GM12878 (cell line): ENCODE measurements at places on chromosomes 1 and 21.

DNA sequence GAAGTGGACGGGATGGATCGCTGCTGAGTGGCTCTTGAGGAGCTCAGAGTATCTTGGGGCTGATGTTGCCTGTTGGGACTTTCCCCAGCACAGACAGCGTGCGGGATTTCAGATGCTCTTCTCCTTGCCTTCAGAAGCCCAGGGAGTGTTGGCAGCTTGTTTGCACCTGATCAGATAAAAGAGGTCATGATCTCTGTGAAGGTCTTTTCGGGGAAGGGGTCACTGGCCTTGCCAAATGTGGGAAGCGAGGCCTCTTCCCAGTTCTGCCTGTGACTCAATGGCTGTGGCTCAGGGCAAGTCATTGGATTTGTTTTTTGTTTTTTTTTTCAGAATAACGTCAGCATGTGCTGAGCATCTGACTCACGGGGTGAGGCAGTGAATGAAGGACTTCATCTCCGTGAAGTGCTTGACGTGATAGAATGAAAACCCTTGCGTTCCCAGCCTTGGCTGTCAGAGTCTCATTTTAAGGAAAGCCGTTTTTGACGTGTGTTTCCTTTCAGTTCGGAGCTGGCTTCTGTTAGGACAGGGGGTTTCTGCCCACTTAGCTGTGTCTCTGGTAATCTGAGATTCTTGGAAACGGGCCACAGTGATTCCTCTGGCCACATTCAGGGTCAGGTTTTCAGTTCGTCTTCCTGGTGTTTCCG lies 46.7 kb downstream of the GALNT2 start:
- DNase-seq, result no peak

DNA sequence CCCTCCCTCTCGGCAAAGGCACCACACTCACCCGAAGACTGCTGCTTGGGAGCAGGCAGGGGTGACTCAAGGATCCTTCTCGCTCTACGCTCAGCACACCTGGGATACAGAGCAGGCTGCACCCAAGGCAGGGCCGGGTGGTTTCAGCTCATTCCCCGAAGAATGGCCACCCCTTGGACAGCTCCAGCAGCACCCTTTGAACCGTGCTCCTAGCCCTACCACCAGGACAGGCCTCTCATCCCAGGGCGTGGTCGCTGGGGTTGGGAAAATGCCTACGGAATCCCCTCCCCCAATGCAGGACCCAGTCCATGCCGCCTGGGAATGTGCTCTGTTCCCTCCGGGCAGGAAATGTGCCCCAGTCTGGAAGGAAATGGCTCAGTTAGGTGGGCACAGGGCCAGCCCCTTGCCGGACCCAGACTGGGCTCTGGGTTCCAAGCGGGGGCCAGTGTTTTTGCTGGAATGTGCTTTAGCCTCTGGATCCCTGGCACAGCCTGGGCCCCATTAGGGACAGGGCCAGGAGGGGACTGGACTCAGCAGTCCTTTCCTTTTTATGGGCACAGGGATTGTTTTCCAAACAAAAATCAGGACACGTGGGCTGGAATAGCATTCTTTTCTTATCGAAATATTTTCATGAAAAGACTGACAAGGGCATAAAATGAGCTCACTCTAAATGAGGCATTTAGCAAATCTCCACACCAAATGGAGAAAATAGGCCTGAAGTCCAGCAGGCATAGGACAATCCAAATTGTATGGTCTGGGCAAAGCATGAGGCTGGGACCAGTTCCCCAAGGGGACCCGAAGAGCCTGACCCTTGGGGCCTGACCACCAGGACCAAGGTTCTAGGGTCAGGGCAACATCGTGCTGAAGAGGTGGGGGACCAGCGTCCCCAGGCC lies 7.3 kb downstream of the TMEM82 start:
- no peak for DNase-seq

GRCh38 chr21:24369746-24370145 lies 1237.5 kb downstream of the MRPL39 start:
- no peak for DNase-seq

DNA sequence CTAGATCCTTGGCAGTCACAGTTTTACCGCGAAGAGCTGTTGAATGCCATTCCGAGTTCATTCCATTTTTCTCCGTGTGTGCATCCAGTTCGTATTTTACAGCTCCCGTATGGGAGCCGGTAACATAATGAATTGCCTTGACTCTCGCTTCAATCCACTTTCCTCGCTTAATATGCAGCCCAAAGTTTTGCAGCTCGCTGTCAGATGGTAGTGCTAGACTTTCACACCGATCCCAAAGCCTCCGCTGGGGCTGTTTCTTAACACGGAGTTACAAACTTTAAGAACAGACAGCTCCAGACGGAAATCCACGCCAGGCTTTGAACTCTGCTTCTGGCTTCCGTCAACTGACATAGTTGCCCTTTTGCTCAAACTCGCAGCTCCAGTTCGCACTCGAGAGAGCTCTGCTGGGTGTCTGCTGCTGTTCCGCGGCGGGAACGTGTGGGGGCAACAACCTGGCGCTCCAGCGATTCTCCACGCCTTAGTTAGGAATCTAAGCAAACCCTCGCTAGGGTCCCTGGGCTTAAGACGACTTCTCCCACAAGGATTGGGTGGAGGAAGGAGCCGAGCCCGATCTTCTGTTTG lies 3.5 kb upstream of the ARID1A start:
- DNase-seq, result peak; percentile 78

DNA sequence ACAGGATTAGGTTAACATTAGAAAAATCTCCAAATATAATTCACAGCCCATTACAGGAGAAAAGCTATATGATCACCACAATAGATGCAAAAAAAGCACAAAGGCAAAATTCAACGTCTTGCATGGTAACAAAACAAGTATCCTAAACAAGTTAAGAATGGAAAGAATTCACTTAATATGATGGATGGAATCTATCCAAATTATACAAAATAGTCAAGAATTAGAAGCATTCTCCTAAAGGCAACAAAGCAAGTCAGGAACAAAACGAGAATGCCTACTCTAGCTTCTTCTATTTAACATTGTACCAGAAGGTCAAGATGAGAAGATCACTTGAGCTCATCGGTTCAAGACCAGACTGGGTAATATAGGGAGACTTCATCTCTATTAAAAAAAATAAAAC lies 442.8 kb downstream of the SETD4 start:
- DNase-seq, result no peak

DNA sequence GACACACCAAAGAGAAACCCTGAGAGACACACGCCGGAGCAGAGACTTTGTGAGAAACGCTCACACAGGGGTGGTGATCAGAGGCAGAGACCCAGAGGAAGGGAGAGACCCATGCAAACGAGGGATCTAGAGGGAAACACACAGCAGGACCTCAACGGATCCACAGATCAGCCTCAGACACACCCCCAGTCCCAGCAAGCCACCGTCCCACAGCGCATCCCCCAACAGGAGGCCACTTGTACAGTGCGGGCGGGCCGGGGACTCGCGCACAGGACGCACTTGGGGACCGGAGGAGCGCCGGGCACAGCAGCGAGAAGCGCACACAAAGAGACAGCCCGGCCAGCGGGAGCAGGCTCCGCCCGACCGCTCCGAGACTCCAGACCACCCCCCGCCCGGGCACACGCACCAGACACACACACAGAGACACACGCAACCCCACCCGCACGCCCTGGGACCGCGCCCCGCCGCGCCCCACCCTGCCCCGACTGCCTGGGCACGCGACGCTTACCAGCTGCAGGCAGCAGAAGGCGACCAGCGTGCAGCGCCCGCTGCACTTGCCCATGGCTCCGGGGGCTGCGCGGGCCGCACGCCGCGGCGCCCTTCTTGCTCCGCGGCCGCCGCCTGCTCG lies 587 bp downstream of the NKAIN1 start:
- no peak for DNase-seq
